Liver (tissue), 10 donors: ENCODE measurements at places on chromosomes 1 and 21. TPM values are rescaled to one million over a fixed set of nuclear protein-coding genes. Genes with fewer than 3 reads are reported as not detected.

DNA sequence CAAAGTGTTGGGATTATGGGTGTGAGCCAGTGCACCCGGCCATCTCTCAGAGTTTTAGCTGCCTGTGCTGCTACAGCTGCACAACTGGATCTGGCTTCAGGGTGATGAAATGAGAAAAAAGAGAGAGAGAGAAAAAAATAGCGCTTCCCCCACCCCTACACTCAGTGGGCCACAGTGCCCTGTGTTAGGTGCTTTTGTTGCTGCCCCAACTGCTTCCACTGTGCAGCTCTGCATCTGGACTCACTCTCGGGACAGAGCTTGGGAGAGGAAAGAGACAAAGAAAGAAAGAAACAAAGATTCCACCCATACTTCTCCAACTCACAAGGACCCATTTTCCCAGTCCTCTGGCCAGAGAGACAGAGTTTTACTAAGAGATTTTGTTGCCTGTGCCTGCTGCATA lies 50.4 kb downstream of the INAVA start:
- H3K4me1 ChIP-seq: no peaks in the 10 kb centered on the region
- no peaks in the 10 kb centered on the region for H3K27me3 ChIP-seq
- no peaks in the 10 kb centered on the region for H3K36me3 ChIP-seq
- H3K4me3 ChIP-seq: no peak overlapping the region
- no peak for DNase-seq
- no peak overlapping the region for H3K27ac ChIP-seq

DNA sequence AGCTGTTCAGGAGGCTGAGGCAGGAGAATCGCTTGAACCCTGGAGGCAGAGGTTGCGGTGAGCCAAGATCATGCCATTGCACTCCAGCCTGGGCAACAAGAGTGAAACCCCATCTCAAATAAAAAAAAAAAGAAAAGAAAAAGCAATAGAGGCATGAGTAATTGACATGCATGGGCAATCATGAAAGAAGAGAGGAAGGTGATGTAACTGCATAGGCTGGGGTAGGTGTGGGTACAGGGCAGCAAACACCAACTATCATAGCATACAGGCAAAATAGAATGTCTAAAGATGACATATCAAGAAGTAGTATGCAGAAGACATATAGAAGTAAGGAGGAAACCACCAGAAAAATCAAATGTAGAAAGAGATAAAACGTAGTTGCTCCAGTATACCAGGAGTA lies 19.0 kb upstream of the MGST3 start:
- no peaks in the 10 kb centered on the region for H3K36me3 ChIP-seq
- no peaks in the 10 kb centered on the region for H3K27me3 ChIP-seq
- no peak for DNase-seq
- H3K4me1 ChIP-seq: no peaks in the 10 kb centered on the region
- no peak overlapping the region for H3K4me3 ChIP-seq
- H3K27ac ChIP-seq: no peak overlapping the region

GRCh38 chr1:40684669-40685068 lies 6.8 kb upstream of the NFYC start:
- no peaks in the 10 kb centered on the region for H3K27me3 ChIP-seq
- H3K4me1 ChIP-seq: no peaks in the 10 kb centered on the region
- no peak overlapping the region for H3K4me3 ChIP-seq
- no peak for DNase-seq
- H3K27ac ChIP-seq: no peak overlapping the region

- H3K36me3 ChIP-seq: no peaks in the 10 kb centered on the region
- no peak overlapping the region for H3K4me3 ChIP-seq
- no peaks in the 10 kb centered on the region for H3K27me3 ChIP-seq
- no peaks in the 10 kb centered on the region for H3K4me1 ChIP-seq
These were observed 5.4 kb upstream of the KNCN start for GRCh38 chr1:46556822-46557221.

GRCh38 chr1:159880430-159880829 lies 18.0 kb upstream of the VSIG8 start:
- H3K36me3 ChIP-seq: no peaks in the 10 kb centered on the region
- no peaks in the 10 kb centered on the region for H3K4me1 ChIP-seq
- DNase-seq: no peak
- no peaks in the 10 kb centered on the region for H3K27me3 ChIP-seq
- H3K27ac ChIP-seq: no peak overlapping the region

GRCh38 chr1:224497714-224498573 lies 63.3 kb upstream of the WDR26 start:
- H3K27me3 ChIP-seq: no peaks in the 10 kb centered on the region
- H3K36me3 ChIP-seq: no peaks in the 10 kb centered on the region
- H3K27ac ChIP-seq: no peak overlapping the region

DNA sequence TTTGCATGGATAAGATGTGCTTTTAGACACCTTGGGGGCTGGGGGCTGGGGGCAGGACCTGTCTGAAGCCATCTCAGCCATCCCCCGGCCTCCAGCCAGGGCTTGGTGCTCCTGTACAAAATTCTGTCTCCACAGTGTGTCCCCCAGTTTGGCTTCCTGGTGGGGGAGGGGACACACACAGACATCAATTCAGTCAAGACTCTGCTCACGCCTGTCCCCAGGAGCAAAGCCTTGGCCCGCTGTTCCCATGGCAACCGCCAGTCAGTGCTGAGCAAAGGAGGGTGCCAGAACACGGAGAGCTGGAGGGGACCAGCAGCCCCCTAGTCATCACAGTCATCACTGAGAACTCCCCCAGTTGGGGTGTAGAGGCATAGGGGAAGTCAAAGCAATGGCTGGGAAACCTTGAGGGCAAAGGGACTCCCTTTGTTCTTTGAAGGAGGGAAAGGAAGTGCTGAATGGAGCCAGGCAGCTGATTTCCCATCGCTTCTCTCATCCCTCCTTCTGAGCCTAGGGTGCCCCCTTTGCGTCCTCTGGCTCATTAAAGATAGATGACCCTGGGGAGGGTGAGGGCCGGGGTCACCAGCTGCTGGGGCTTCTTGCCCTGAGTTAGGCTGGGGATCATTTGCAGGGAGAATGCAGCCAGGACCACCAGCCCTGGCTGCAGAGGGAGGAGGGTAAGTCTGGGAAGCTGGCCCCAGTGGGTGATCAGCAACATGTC lies 134.9 kb upstream of the IPO9 start:
- H3K27ac ChIP-seq: no peak overlapping the region
- no peak overlapping the region for H3K4me3 ChIP-seq
- DNase-seq: no peak

DNA sequence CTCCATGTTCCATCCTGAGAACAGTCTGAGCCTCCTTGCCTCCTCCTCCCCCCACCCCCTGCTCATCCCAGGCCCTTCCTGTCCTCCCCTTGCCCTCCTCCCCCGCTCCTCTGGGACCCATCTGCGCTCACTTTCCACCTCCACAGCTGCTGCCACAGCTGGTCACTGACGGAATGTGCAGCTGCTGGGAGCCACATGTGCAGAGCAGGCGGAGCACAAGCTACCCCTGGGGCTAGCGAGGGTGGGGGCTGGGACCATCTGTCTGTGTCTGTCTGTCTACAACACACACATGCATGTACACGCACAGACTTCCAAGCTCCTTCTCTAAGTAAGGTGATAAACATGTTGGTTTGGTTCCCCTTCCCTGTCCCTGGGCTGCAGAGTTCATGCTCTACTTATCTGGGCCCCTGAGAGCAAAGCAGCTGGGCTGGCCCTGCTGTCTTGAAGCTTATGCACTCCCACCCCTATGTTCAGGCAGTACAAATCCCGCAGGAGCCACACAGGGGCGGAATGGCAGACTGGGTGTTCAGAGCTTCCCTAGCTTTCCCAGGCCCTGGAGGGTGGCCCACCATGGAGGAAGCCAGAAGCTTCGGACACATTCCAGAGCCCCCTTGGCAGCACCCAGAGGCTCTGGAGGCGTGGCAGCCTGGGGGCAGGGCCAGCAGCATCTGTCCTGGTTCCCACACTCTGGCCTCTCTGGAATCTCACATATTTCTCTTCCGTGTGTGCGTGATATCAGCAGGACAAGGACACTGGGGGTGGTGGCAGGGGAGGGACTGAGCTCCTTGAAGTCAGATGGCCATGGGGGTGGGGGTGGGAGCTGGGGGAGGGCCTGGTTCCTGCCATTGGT lies 7.0 kb upstream of the HEYL start:
- no peak overlapping the region for H3K4me3 ChIP-seq
- no peak for DNase-seq
- H3K27me3 ChIP-seq: no peaks in the 10 kb centered on the region
- no peaks in the 10 kb centered on the region for H3K36me3 ChIP-seq
- no peaks in the 10 kb centered on the region for H3K4me1 ChIP-seq
- H3K27ac ChIP-seq: peak overlapping the region; percentile 46

GRCh38 chr1:206568256-206568655 lies 44.0 kb downstream of the EIF2D start:
- H3K4me1 ChIP-seq: peaks cover 7% of the 10 kb centered on the region
- no peaks in the 10 kb centered on the region for H3K27me3 ChIP-seq
- no peak overlapping the region for H3K4me3 ChIP-seq
- H3K27ac ChIP-seq: no peak overlapping the region

- no peaks in the 10 kb centered on the region for H3K27me3 ChIP-seq
- no peak for DNase-seq
- no peaks in the 10 kb centered on the region for H3K4me1 ChIP-seq
- H3K27ac ChIP-seq: no peak overlapping the region
These were observed 67.2 kb downstream of the HMGB4 start for GRCh38 chr1:33931111-33931475.

- no peaks in the 10 kb centered on the region for H3K36me3 ChIP-seq
- no peak overlapping the region for H3K4me3 ChIP-seq
- H3K27me3 ChIP-seq: no peaks in the 10 kb centered on the region
- no peak for DNase-seq
- H3K4me1 ChIP-seq: no peaks in the 10 kb centered on the region
These were observed 260.3 kb upstream of the PLD5 start for GRCh38 chr1:242784807-242785206.

DNA sequence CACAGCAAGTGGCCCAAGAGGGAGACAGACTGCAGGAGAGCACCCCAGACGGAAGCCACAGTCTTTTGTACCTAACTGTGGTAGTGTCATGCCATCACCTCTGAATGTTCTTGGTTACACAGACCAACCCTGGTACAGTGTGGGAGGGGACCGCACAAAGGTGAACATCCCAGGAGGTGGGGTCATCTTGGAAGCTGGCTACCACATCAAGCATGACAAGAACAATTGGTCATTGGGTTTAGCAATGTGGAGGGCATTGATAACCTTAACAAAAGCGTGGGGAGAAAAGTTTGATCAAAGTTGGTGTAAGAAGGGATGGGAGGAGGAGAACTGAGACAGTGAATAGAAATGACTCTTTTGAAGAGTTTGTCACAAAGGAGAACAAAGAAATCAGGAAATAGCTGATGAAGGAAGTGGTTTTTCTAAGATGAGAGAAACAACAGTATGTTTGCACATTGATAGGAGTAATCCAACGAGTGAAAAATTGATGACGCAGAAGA lies 87.1 kb upstream of the CACNA1E start:
- no peaks in the 10 kb centered on the region for H3K27me3 ChIP-seq
- H3K36me3 ChIP-seq: no peaks in the 10 kb centered on the region
- no peak overlapping the region for H3K27ac ChIP-seq
- no peaks in the 10 kb centered on the region for H3K4me1 ChIP-seq
- no peak for DNase-seq
- H3K4me3 ChIP-seq: no peak overlapping the region

ETV3L gene
- total RNA-seq: not detected

LYSMD1 gene
- 2.8 TPM for total RNA-seq

DNA sequence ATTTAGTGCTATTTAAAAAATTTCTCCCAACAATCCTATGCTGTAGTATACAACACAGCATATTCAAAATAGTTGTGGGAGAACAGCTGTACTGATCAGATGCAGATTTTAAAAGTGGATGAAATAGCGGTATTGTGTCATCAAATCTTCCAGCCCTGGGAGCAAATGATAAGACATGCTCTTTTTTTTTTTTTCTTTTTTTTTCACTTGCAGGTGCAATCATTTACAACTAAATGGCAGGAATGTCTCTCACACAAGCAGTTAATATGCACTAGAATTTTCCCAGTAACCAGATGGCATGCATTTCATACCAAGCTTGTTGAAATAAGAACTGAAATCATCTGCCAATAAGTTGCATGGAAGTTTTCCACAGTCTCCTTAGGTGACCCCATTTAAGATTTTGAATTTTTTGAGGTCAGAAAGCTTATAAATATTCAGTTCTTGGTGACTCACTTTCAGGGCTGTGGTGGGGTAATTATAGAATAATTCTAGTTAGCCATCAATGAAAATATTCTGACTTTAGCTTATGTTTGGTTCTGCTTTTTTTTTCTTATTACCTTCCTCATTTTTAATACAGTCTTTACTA lies 623.9 kb upstream of the NR5A2 start:
- no peaks in the 10 kb centered on the region for H3K4me1 ChIP-seq
- no peaks in the 10 kb centered on the region for H3K36me3 ChIP-seq
- H3K27ac ChIP-seq: no peak overlapping the region

SPATA21 gene
- not detected for total RNA-seq

SPRR2B gene
- not detected for total RNA-seq

KCNN3 gene
- 0.17 TPM for total RNA-seq

S100A7 gene
- total RNA-seq: not detected

- no peaks in the 10 kb centered on the region for H3K27me3 ChIP-seq
- H3K4me3 ChIP-seq: no peak overlapping the region
- no peaks in the 10 kb centered on the region for H3K4me1 ChIP-seq
- no peak overlapping the region for H3K27ac ChIP-seq
These were observed 17.4 kb upstream of the KANK4 start for GRCh38 chr1:62336638-62336994.

DNA sequence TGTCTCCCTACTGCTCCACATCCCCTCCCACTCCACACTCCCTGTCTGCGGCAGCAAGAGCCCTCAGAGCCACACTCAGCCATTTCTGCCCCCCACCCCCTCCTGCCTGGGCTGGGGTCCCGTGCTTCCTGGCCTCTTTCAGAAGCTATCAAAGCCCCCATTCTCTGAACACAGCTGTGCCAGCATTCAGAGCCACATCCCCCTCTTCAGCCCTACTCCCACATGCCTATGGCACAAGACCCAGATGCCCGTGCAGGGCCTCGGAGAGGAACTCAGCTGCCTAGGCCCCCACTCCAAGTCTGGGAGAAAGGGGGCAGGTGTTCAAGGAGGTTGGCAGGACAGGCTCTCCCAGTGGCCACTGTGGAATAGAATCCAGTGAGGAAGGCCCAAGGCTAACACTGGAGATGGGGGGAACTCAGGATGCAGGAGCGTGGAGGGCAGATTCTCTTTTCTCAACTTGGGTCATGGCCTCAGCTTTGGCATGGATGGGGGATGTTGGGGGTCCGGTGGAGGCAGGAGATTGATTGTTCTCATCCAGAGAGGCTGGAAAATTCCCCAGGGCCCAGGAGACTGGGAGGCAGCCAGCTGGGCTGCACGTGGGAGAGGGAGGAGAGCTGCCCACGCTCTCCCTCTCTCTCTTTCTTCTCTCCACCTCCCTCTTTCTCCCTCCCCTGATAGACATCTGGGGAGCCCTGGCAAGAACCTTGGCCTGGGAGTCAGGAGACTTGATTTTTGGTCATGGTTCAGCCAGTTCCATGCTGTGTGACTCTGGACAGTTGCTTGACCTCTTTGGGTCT lies 3.5 kb upstream of the BCAN start:
- H3K4me1 ChIP-seq: no peaks in the 10 kb centered on the region
- DNase-seq: no peak
- no peaks in the 10 kb centered on the region for H3K36me3 ChIP-seq
- H3K27ac ChIP-seq: no peak overlapping the region
- H3K4me3 ChIP-seq: no peak overlapping the region
- peaks cover 4% of the 10 kb centered on the region for H3K27me3 ChIP-seq

RHEX gene
- total RNA-seq: 2.8 TPM

LRRC71 gene
- not detected for total RNA-seq

HDGF gene
- total RNA-seq: 148 TPM

ZBTB8A gene
- 0.93 TPM for total RNA-seq
